ENCODE measurements at places on chromosomes 6 and 20.

DNA sequence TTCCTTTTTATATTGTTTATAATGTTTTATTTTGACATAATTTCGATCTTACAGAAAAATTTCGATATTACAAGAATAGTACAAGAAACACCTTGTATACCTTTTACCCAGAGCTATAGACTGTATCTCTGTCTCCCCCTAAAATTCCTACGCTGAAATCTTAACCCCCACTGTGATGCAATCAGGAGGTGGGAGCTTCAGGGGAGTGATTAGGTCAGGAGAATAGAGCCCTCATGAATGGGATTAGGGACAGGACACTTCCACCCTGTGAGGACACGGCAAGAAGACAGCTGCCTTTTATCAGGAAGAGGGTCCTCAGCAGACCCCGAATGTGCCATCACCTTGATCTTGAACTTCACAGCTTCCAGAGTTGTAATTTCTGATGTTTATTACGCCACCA lies 148.7 kb upstream of the C6orf118 start:
- no peak for DNase-seq

- no peak for DNase-seq
Measured at GRCh38 chr6:159594106-159594749, 98.8 kb downstream of the SOD2 start.

- DNase-seq, result no peak
Measured at GRCh38 chr20:41004531-41005360, 23.9 kb upstream of the TOP1 start.

- no peak for DNase-seq
Measured at GRCh38 chr20:57193094-57193493, 73.3 kb downstream of the BMP7 start.

DNA sequence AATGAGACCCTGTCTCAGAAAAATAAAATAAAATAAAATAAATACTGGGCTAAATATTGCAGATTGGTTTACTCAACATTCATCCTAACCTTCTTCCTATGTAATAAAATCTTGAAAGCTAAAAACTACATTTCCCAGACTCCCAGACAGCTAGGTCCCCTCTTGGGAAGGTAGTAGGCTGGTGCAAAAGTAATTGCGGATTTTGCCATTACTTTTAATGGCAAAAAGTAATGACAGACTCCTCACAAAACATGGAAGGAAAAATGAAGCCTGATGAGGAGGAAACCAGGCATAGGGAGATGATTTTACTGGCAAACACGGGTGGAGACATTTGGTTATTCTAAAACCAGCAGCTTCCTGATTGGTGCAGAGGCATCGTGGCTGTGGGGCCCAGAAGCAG lies 70.6 kb upstream of the E2F3 start:
- DNase-seq, result no peak

GRCh38 chr6:42864602-42865001 lies 14.8 kb upstream of the RPL7L1 start:
- no peak for DNase-seq

DNA sequence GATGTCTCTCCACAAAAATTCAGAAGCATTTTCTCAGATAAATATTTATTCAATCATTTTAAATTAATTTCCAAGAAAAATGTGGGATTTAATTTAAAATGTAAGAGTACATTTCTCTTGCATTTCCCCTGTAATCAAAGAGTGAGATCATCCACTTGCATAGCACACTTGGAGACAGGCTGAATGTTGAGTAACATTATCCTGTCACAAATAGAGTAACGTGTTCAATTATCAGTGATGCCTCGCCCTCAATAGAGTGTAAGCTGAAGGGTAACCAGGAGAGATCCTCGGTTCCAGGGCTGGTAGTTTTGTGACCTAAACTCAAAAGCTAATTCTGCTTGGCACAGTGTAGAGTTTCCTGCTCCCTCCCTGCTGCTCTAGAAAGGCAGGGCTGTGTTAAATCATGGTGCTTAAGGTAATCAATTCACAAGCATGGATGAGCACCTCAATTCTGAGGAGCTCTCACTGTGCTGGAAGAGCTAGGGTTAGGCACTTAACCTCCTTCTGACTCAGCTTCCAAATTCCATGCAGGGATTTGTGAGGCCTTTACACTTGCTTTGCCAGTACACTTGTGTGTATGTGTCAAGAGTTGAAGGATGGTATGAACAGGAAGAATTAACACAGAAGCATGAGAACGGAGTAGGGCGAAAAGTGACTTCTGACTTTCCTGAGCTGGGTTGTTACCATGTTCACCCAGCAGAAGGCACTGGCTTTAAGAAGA lies 56.6 kb downstream of the MMUT start:
- DNase-seq, result no peak

GRCh38 chr20:56676001-56676400 lies 46.9 kb downstream of the TFAP2C start:
- DNase-seq, result no peak

DNA sequence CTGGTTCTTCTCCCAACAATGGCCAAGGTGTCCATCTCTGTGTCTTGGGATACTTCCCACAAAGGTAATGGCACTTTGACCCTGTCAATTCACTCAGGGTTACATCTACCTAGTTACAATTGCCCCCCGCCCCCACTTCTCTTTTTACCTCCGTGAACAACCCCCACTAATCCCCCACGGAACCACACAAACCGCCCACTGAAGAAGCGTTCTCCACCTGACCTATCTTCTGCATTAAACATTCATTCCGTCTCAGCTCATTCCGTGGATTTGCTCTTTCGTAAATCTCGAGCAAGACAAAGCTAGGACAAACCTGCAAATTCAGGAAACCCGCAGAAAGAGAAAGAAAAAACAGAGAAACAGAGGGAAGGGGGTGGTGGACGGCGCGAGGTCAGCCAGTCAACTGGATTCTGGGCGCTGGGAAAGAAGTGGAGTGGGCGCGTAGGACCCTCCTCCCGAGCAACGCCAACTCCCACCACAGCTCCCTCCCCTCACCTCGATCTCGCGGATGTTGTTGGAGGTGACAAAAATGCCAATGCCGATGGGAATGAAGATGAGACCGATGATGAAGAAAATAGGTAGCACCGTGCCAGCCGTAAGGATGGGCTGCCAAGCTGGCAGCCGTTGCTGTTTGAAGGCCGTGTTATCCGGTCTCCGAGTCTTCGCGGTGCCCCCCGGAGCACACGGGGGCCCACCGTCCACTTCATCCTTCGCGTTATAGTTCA lies 523 bp downstream of the TMEM30A start:
- peak; percentile 60 for DNase-seq

DNA sequence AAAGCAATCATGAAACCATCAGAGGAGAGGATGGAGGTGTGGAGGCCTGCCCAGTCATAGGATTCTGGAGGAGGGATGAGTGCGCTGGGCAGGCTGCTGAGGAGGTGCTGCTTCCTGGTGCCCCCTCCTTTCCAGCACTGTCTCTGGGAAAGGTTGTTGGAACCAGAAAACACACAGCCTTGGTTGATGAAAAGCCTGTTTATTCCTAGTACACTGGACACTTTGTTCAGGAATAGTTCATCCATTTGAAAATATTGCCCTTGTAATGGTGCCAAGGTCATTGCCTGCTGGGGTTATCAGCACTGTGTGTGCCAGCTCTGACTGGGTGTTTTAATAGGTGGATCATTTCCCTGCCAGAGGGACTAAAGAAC lies 83.7 kb upstream of the ARMC2 start:
- no peak for DNase-seq

DNA sequence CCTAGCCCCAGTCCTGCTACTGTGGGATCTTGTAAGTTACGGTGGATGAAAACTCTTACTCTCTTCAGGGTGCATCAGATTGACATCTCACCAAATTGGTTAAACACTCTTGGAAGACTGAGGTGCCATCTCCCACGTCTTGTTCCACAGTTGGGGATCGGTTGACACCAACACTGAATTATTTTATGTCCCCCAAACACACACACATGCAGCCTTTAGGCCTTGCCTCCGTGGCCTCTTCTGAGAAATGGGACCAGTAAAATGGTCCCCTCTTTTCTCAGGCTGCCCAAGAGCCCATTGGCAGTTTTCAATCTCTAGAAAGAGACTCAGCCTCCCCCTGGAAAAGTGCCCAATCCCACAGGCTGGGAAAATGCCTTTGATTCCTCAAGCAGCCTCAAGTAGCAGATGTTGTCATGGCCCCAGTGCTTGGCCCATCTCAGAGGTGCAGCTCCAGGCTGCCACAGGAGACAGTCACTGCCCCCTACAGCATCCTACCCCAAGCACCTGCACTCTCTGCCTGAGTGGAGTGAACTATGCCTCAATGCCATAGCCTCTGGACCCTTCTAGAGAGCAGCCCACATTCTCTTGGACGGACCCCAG lies 163.9 kb downstream of the ANKRD60 start:
- DNase-seq, result no peak

- no peak for DNase-seq
Measured at GRCh38 chr6:34901930-34902329, 12.9 kb downstream of the ANKS1A start.
